ENCODE measurements at places on chromosomes 13 and 19. TPM values are rescaled to one million over a fixed set of nuclear protein-coding genes. Genes with fewer than 3 reads are reported as not detected.

GRCh38 chr19:3517638-3518037, 11.5 kb downstream of the FZR1 start:
- no peak for DNase-seq

DNA sequence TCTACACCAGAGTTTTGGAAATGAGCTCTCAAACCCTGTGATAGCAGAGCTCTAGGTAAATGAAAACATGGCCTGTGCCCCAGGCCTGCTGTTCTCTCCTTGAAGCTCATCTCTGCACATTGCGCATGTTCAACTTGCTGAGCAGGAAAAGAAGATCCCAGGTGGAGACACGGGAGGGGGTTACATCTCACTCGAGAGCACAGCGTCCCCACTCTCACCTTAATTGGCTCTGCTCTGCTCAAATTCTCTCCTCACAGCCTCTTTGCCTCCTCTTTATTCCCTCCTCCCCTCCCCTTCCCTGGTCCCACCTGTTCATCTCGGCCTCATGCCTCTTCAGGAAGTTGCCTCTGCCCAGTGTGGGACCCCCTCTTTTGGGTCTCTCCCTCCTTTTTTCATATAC, 44.7 kb downstream of the RGCC start:
- DNase-seq, result no peak

DNA sequence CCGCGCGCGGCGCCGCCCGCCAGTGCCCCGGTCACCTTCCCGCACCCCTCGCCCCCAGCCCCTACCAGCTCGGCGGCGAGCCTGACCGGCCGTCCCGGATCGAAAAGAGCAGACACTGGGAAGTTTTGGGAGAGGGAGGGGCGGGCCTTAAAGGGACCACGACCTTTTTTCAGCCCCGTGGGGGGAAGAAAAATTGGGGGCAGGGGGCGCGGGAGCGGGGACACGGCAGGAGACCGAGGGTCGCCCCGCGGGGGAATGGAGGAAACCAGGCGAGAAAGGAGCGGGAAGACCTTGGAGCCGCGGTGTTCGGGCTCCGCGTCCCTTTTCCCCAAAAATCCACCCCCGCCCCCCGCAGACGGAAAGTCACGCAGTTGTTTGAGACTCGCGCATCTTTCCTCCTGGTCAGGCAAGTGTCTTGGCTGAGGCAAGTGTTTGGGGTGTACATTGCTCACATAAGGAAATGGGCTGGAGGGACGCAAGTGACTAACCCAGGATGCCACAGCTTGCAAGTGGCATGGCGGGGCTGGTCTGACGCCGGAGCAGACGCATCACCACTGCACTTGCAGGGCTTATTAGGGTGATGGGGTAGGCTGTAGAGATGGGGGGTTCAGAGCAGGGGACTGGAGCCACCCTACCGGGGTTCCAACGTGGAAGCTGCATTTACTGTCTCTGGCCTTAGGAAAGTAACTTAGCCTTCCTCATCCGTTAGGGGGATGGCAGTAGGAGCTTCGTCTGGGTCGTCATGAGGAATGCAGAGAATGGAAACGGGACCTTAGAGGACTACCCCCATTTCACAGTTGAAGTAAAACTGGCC, 2.7 kb upstream of the HNRNPL start:
- DNase-seq, result no peak

GRCh38 chr13:75760131-75761021, 124.2 kb downstream of the LMO7 start:
- DNase-seq, result no peak

DNA sequence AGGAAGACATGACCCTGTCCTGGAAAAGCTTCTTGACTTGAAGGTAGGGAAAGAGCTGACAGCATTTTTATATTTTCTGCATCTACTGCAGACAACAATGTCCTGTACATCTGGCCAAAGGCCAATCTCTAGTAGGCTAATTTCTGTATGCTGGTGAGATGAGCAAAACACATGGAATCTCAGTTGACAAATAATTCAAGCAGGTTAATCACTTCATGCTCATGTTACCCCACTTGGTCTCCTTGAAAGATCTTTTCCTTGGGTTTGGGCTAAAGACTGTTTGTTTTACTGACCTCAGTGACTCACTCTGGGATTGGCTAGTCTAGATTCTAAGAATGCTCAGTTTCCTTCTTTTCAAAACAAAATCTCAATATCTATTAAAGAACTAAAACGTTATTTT, 298.8 kb downstream of the LMO7 start:
- no peak for DNase-seq

- no peak for DNase-seq
Observed at GRCh38 chr13:37097076-37097475, 8.4 kb downstream of the CSNK1A1L start.

DNA sequence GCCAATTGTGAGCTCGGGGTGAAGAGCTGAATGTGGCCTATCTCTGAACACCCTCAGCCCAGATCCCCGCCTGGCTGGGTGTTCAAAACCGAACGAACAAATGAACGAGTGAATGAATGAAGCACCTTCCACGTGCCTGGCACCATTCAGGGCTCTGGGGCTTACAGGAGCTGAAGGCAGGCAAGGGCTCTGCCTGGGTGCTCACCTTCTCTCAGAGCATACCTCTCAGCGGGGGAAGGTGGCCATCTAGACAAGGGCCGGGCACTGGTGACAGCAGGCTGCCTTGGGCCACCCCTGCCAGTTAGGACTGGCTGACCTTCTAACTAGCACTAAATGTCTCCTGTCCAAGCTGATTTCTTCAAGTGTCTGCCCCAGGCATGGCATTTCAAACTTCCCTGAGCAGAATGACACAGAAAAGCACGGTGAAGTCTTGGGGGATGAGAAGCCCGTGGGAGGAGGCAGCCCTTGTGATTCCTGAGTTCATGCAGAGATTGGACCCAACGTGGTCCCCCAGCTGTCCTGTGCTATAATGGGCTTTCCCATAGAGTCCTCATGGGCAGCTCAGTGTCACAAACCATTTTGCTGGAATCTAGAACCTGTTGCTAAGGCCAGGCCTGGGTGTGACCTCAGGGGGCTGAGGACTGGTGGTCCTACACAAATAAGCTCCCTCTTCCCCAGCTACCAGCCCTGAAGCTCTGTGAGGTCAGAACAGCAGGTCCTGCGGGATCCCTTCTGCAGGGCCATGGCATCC, 27.9 kb upstream of the VSTM2B start:
- no peak for DNase-seq

DNA sequence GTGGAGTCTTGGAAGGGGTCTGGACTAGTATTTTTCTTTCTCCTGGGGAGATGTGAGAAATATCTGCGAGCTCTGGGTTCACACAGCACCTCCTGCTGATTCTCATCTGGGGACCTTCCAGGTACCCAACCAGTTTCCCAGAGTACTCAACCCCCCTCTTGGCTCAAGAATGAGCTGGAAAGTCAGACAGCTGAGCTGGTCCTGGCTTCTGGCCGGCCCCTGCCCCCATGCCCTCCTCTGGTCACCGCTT, 2.2 kb upstream of the PDE4A start:
- no peak for DNase-seq

- DNase-seq, result no peak
Observed at GRCh38 chr19:17337675-17338432, 501 bp downstream of the GTPBP3 start.

- peak; percentile 75 for DNase-seq
Observed at GRCh38 chr19:46697204-46697960, 19.5 kb downstream of the PRKD2 start.

GRCh38 chr13:44906713-44907112, 82.6 kb downstream of the NUFIP1 start:
- DNase-seq, result peak; percentile 17

- peak; percentile 33 for DNase-seq
Observed at GRCh38 chr19:50203281-50204080, at the start of gene MYH14. Gene MYH14, plus strand, starts transcription at chr19:50203622. Its CDS starts 6,744 bp downstream, at chr19:50210366.

DNA sequence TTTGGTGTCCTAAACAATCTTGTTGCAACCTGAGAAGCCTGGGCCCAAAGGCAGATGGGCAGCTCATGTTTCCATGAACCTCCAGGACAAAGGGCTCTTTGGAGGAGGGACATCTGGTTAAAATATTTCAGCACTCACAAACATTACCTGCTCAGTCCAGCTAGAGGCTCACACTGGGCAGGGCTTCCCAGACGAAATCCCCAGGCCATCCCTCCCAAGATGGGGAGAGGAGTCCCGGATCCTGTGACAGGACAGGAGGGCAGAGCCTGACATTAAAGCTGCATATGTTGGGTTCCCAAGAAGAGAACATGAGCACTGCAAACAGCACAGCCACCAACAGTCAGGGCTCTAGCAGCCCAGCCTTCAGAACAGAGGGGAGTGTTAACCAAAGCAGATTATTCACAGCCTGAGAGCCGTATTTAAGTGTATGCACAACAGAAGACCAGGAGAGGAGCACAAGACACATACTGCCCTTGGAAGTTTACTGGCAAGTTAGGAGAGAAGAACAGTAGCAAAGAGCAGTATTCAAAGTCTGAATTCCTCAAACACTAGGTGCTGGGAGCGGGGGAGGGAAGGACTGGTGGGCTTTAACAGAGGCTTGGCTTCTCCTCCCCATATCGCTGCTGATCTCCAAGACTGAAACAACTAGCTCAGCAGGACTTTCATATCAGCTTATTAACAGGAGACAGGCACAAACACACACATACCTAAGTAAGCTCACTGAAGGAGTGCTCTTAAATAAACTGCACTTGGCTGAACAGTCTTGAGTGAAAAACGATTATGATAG, 12.3 kb downstream of the ATP7B start:
- DNase-seq, result no peak

- no peak for DNase-seq
Observed at GRCh38 chr13:93325303-93326233, 99.0 kb downstream of the GPC6 start.

- no peak for DNase-seq
Observed at GRCh38 chr19:19416280-19416679, 10.8 kb downstream of the GATAD2A start.

DNA sequence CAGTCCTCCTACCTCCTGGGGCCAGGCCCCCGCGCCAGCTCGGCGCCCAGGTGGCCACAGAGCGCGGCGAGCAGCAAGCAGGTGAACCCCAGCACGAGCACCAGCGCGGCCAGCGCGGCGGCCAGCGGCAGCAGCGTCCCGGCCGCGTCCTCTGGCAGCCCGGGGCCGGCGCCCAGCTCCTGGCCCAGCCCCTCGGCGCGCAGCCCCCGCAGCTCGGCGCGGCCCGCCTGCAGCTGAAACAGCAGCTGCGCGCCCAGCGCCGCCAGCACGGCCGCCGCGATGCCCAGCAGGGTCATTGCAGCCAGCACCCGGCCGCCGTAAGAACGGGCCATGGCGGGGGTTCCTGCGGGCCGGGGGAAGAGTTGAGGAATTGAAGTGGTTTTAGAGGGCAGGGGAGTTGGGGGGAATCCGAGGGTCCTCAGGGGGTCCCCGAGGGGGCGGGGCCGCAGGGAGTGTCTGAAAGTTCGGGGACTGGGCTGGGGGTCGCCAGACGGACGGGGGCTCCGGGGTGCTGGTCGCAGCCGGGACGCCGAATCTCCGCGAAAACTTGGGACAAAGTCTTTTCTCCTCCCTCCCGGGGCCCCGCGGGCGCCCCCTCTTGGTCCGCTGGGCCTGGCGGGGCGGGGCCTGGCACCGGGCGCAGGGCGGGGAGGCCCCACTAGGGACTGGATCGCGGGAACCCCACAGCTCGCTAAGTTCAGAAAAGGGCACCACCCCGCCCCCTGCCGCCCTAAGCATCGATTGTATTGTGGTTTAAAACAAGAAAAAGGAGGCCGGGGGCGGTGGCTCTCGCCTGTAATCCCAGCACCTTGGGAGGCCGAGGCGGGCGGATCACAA, at the start of gene TMEM221:
TMEM221 (minus strand) TSS at position 538 of the 837 bp plus-strand sequence; CDS start at position 332, 206 bp downstream.
- DNase-seq, result peak; percentile 19

GRCh38 chr13:31074756-31075155, 86.9 kb downstream of the HSPH1 start:
- DNase-seq, result no peak

DNA sequence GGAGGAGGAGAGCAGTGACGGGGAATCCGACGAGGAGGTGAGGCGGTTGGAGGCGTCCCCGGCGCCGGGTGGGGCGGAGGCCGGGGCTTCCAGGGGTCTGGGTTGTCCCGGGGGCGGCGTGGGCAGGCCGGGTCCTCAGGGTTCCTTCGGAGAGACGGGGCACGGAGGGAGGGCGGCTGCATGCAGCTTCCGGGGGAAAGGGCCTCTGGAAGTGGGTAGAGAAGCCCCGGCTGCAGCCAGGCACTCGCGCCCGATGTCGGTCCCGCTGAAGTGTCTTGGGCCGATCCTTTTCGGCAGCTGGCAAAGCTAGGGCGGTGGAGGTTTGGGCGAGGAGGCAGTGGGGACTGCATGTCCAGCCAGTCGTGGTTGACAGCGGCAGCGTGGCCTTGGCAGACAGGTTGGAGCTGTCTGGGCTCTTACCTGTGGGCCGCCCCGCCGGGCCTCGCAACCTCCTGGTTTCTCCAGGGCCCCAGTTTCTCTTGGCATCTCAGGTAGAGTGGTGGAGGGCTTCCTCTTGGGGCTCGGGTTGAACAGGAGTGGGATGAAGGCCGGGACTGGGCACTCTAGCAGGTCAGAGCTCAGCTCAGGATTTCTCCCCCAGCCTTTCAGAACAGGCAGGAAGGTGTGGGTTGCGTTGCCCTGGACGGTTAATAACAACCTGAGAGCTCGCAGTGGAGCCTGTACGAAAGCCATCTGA, 690 bp downstream of the KMT2B start:
- no peak for DNase-seq

- DNase-seq, result no peak
Observed at GRCh38 chr13:20778311-20778710, 4.5 kb upstream of the EEF1AKMT1 start.

DNA sequence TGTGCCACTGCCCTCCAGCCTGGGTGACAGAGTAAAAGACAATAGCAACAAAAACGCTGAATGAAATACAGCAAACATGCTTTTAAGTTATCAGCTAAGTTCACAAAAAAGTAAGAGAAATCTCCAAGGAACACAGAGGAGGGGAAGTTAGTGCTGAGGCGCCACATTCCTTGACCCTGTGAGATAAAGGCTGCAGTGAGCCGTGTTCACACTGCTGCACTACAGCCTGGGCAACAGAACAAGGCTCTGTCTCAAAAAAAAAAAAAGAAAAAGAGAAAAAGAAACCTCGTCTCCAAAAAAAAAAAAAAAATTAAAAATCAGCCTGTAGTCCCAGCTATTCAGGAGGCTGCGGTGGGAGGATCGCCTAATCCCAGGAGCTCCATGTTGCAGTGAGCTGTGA, 16.3 kb upstream of the DOCK6 start:
- no peak for DNase-seq

DNA sequence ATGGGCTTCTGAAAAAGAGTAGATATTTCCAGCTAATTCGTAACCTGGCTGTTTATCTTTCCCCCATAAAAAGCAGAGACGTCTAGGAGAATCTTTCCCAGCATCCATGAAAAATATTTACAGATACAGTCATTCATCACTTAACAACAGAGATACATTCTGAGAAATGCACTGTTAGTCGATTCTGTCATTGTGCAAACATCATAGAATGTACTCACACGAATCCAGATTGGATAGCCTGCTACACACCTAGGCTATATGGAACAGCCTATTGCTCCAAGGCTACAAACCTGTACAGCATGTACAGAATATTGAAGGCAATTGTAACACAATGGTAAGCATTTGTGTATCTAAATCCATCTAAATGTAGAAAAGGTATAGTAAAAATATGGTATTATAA, 530.2 kb upstream of the NBEA start:
- no peak for DNase-seq

- DNase-seq, result no peak
Observed at GRCh38 chr13:27174766-27175455, 3.3 kb upstream of the USP12 start.

- DNase-seq, result peak; percentile 26
Observed at GRCh38 chr19:37905946-37906868, at the start of gene WDR87. Gene WDR87, minus strand, starts transcription at chr19:37906594. Its CDS starts 8,355 bp downstream, at chr19:37898239.

The TUBA3C gene
- not detected for total RNA-seq

The KBTBD7 gene
- total RNA-seq, result 7.5 TPM

The GGACT gene
- total RNA-seq, result 4.2 TPM

The CGB3 gene
- not detected for total RNA-seq

The HCN2 gene
- total RNA-seq, result 0.76 TPM

The TMEM272 gene
- total RNA-seq, result not detected

The NCCRP1 gene
- not detected for total RNA-seq

The PLPPR2 gene
- 4.2 TPM for total RNA-seq

The SIGLEC12 gene
- not detected for total RNA-seq

The UPK1A gene
- not detected for total RNA-seq

The ZNF66 gene
- 2.2 TPM for total RNA-seq
